ENCODE measurements at places on chromosomes 7 and 10.

- DNase-seq: peak; percentile 78
Observed at GRCh38 chr10:102776779-102777456, 33.2 kb downstream of the WBP1L start.

DNA sequence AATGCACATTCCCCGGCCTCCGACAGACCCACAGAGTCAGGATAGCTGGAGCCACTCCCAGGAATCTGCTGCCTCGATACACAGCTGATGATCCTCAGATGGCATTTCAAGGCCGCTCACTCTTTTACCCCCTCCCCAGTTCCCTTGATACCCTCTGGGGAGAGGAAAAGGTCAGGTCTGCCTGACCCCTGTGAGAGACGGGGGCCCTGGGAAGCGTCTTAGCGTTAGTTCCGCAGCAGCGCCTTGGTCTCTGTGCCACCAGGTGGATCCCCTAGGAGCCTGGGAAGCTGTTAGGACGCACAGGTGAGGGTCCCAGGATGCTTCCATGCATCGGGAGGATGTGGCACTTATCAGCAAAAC lies 420.5 kb upstream of the FOXK1 start:
- no peak for DNase-seq

GRCh38 chr7:116652793-116653192 lies 19.2 kb upstream of the MET start:
- no peak for DNase-seq

- DNase-seq: no peak
Observed at GRCh38 chr10:116646502-116646901, 25.7 kb downstream of the PNLIPRP2 start.

GRCh38 chr7:107684287-107684686 lies 23.7 kb downstream of the SLC26A4 start:
- no peak for DNase-seq

DNA sequence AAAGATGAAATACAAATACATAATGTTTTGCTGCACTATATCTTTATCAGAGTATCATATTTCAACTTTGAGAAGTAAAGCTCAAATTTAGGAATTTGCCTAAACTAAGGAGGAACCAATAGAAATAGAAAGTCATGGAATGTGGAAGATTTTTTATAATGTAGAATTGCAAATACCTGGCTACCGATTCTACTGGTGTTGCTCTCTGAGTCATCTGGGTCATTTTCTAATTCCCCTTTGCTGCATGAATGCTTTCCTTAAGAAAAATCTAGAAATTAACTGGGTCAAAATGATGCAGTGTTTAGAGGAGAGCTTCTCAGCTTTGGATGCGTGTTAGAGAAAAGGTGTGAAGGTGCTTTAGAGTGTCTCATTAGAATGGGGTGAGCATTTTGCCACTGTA lies 568.9 kb upstream of the ANKRD30A start:
- DNase-seq: no peak

Data from iPS DF 19.7 (cell line).